ENCODE measurements at places on chromosomes 1 and 21. TPM values are rescaled to one million over a fixed set of nuclear protein-coding genes. Genes with fewer than 3 reads are reported as not detected.

DNA sequence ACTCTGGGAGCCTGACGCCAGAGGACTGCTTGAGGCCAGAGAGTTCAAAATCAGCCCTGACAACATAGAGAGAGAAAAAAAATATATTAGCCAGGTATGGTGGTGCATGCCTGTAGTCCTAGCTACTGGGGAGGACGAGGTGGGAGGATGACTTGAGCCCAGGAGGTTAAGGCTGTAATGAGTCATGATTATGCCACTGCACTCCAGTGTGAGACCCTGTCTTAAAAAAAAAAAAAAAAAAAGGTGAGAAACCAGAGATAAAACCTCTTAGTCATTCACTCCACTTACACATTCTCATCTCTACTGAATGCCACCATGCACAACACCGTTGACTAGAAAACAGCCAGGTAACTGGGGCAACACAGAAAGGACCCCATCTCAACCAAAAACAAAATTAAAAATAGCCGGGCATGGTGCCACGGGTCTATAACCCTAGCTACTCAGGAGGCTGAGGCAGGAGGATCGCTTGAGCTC lies 178.1 kb downstream of the SLC45A1 start:
- no peak for DNase-seq

DNA sequence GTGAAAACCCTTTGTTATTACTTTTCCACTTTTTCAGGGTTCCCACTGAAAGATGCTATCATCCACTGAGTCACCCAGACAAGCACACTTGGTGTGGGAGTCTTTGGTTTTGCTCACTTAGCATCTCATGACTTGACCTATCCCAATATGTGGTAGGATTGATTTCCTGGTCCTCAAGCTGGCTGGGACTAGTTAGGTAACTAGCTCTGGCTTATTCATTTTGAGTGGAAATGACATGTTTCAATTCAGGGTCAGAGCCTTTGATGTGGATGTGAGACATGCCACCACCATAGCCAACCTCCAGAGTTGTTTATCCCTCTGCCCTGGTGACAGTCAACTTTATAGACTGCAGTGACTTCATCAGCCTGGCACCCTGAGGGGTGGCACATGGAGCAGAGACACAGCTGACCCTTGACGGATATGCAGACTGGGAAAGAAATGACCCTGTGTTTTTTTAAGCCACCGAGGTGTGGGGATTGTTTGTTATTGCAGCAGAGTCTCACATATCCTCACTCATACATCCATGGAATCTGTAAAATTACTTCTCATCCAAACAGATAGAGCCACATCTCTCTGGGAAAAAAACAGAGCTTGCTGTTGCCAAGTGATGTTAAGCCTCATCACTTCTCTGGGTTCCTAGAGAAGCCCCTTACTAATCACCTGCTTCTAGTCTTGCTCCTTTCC lies 699.9 kb downstream of the MATN1 start:
- no peak for DNase-seq

DNA sequence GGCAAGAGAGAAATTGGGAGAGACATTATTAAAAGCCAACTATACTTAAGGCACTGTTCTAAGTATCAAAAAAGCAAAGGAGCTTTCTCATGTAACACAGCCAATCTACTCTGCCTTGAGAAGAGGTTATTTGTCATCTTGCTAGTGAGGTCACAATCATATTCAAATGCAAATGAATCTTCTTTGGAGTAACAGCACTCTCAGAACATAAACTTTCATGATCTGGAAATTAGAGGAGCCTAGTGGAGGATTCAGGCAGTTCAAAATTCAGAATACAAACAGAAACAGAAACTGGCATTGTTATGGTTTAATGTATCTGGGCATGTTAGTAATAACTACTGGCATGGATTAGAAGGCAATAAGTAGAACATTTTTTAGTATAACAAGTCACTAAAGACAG lies 57.4 kb downstream of the ARID4B start:
- DNase-seq: no peak

DNA sequence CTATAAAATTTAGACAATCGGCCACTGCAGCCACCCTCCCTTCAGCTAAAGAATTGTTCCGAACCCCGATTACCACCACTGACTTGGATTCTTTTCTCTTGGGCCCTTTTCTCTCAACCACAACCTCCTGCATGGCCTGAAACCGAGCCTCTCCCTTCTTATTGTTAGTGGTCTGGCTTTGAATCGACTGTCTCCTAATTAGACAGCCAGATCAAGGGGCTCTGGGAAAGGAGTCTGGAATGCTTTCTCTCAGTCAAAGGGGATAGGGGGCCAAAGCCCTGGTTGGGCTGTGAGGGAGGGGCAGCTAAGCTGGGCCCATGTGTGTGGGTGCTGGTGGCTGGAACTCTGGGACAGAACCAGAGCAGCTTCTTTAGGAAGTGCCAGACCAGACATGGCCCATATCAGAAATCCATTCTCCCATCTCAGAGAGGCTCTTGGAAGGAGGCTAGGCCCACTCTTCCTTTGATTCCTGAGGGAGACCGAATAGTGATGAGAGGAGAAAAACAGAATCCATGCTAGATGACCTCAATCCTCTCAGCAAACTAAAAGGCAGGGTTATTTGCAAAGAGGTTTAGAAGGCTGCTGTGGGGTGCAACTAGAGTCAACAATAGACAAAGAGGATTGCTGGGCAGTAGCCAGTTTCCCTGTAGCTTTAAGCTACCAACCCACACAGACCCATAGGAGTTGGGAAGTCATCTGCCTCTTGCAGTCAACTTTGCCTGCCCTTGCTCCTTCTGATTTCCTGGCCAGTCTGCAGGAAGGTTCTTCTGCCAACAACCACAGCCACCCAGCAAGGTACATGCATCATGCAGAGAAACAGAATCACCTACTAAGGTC lies 117.6 kb downstream of the AK5 start:
- DNase-seq: no peak

Gene SLAMF8
- total RNA-seq: 2.3 TPM

DNA sequence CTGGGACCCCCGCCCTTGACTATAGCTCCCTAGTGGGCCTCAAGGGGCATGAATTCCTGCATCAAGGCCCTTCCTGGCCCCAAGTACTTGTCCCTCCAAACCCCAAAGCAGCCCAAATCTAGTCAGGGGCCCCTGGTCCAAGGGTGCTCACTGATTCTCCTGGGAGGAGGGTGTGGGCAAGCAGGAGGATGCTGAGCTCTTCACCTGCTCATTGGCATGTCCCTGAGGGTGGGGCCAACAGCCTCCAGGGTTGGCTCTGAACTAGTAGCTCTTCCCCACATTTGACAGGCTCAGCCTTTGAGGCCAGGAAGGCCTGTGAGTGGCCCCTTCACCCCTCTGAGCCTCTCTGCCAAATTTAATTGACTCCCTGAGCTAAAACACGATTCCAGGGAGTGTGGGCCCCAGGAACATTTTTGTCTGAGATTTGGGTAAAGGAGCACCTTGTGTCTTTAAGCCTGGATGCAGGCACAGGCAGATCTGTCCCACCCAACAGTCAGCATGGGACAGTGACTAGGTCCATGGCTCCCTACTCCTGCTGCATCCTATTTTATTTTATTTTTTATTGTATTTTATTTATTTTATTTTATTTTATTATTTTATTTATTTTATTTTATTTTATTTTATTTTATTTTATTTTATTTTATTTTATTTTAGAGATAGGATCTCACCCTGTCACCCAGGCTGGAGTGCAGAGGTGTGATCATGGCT lies 11.0 kb upstream of the WNT9A start:
- no peak for DNase-seq

All from gastrocnemius medialis (tissue), 4 donors.